IMR-90 (cell line): ENCODE measurements at places on chromosomes 7 and 10. TPM values are rescaled to one million over a fixed set of nuclear protein-coding genes. Genes with fewer than 3 reads are reported as not detected.

The NOS3 gene
- total RNA-seq, result 0.28 and 0.72 TPM in 2 replicates

The PIK3CG gene
- total RNA-seq, result under 0.01 TPM in 2 replicates

The WAPL gene
- 31.7 and 49.4 TPM in 2 replicates for total RNA-seq

The CDHR1 gene
- not detected in 2 replicates for total RNA-seq

The ATOH7 gene
- not detected in 2 replicates for total RNA-seq
